ENCODE measurements at places on chromosomes 4 and X.

DNA sequence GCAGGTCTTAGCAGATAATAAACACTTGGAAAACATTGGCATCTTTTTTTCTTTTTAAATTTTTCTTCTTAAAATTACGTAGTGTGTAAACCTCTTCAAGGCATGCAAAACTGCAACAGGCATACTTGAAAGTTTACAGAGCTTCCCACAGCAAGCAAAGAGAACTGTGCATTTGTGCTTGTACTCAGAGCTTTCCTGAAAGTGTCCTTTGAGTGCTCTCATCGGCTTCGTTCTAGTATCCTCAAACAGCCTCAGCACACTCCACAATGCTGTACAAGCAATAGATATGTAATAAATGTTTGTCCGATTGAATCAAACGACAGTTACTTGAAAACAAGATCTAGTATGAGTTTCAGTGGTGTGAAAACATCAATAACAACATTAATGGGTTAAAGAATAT lies 227.5 kb downstream of the PAPSS1 start:
- no peak for DNase-seq

DNA sequence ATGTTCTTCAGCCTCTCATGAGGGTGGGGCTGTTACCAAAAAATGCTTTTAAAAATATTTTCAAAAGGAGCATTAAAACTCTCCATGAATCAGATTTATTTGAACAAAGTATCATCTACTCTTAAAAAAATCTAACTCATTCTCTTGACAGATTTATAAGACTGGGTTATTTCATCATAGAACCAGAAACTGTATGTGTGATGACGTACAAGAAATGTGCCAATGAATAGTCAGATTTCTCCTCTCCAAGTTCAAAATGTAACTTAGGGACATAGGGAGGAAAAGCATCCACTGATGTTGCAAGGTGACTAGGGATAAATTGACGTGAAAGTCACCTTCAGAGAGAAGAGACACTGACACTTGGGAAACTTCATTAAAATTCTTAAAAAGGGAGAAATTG lies 89.1 kb upstream of the CLNK start:
- DNase-seq: no peak

- DNase-seq: no peak
Measured at GRCh38 chrX:20029728-20030127, 38.9 kb upstream of the BCLAF3 start.

DNA sequence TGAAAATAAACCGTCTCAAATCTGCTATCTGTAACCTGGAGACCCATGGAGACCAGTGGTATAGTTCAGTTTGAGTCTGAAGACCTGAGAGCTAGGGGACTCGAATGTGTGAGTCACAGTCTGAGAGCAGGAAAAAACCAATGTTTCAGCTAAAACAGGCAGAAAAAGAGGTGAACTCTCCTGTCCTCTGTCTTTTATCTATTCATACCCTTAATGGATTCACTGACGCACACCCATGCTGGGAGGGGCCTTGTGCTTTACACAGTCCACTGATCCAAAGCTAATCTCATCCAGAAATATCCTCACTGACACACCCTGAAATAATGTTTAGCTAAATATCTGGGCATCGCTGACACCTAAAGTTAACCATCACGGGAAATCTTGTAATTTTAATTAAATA lies 297.9 kb downstream of the GPM6A start:
- DNase-seq: no peak

DNA sequence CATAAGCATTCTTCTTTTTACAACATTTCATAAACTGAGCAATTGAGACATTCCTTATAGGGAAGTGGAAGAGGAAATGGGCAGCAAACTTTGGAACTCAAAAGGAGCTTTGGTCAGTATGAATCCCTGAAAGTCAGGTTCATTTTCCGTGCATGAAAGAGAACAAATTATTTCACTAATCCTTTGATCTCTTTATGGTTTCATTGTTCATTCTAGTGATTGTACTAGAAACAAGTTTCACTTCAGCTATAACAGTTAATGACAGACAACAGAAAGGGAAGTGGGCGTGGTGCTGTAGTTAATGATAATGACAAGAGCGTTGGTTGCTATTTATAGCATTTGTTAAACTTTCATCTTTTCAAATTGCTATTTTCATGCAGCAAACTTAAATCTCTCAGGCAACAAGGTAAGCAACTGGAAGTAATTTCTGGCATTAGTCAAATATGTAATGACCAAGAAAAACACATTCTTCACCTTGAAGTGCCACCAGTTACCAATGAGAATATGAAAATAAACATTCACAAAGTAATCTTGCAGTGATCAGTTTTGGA lies 98.4 kb downstream of the AREG start:
- no peak for DNase-seq

DNA sequence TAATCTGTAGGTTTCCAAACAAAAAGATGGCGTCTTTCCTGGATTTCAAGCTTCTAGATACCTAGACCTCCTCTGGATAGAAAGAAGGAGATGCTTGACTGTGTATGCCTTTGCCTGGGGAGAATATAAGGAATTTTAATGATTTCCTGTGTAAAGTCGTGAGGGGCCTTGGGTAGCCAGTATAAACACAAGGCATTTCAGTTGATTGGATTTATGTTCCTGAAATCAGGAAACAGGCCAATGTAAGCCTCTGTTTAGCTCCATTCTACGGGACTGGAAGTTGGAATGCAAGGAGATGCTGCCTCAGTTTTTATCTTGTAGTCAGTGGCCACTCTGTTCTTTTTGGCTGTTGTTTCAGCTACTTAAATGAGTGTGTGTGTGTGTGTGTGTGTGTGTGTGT lies 137.2 kb downstream of the GUCY2F start:
- no peak for DNase-seq

DNA sequence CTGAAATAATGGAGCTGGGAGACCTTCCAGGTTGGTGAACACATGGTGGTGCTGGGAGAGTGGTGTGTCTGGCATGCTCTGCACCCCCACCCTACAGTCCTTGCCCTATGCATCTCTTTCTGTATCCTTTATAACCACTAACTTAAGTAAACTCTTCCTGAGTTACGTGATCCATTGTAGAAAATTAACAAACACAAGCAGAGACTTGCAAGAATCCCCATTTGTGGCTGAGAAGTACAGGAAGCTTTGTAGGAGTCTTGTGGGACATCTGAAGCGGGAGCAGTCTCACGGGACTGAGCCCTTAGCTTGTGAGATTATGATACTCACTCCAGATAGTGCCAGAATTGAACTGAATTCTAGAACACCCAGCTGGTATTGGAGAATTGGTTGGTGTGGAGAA lies 14.3 kb upstream of the FAM13A start:
- no peak for DNase-seq

GRCh38 chrX:107712231-107713202 lies 63.1 kb downstream of the TSC22D3 start:
- no peak for DNase-seq

- no peak for DNase-seq
Measured at GRCh38 chrX:67622053-67622585, 78.3 kb downstream of the AR start.

- DNase-seq: no peak
Measured at GRCh38 chr4:20299515-20299914, 47.8 kb downstream of the SLIT2 start.

- no peak for DNase-seq
Measured at GRCh38 chr4:150243932-150244331, 165.7 kb downstream of the DCLK2 start.

DNA sequence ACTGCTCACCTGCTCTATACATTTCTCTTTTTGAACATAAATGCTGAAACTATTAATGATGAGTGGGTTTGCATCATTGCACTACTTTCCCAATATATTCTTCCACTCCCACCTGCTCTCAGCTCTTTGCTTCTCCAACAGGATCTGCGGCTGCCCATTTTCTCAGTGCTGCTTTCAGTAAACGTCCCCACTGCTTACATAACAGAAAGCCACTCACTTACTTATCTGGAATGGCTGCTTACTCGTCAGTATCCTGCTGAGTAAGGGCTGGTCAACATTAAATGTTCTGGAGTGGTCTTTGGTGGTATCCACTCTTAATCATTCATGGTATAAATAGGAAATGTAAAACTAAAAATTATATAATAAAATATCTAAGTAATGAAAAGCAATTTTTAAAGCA lies 112.8 kb upstream of the HPF1 start:
- DNase-seq: no peak

DNA sequence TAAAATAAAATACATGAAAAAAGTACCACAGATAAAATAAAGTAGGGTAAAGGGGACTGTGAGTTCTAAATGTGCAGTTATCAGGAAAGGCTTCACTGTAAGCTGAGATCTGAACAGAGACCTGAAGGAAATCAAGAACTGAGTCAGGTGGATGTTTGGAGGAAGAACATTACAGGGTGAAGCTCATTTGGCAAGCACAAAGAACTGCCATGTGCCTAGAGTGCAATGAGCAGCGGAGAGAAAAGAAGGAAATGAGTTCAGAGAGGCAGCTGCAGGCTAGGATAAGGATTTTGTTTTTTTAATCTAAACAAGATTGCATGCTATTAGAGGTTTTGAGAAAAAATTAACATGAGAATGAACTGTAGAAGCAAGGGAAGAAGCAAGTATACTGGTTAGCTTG lies 373.1 kb downstream of the STPG2 start:
- no peak for DNase-seq

DNA sequence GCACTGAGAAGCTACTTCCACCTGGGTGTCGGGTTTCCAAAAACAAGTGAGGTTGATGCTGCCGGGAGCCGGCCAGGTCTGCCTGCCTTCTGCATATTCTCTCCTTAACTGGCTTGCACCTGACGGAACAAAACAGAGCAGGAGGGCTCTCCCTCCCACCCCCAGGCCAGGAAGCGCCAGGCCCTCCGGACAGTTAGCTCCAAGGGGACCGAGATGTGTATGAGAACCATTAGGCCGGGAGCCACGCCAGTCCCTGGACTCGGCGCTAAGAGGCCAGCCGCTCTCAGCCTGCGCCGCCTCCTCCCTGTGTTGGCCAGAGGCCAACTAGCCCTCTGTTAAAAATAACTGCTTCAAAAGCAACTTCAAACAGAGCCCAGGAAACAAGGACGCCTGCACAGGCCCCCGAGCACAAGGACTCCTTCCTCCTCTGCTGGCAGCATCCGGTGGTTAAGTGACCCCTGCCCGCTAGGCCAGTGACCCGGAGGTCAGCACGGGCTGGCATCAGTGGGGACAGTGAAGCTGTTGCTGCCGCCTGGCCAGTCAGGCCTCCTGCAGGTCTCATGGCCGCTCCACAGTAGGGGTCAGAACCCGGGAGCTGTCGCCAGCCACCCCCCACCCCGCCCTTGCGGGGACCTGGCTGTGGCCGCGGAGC lies 107.9 kb downstream of the ABLIM2 start:
- DNase-seq: no peak

DNA sequence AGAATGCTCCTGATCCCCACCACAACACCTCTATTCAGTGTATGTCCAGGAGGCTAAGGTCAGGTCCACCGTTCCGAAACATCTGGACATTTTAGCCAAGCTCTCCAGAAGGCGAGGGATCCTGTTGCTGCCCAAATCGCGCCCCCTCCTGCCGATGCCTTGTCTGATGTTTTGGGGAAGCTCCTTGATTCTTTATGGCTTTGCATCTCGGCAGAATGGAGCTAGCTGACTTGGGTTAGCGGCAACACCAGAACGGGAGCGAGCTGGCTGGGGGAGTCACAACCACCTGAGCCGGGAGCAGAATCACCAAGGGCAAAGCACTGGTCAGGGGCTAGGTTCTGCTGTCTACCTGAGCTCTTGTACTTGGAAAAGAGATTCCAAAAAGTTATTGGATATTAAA lies 6.6 kb upstream of the POU3F4 start:
- no peak for DNase-seq

GRCh38 chrX:123303429-123303828 lies 119.4 kb downstream of the GRIA3 start:
- DNase-seq: no peak

- no peak for DNase-seq
Measured at GRCh38 chrX:49862093-49862492, 17.2 kb upstream of the USP27X start.

- no peak for DNase-seq
Measured at GRCh38 chrX:12278151-12278550, 139.9 kb downstream of the FRMPD4 start.

DNA sequence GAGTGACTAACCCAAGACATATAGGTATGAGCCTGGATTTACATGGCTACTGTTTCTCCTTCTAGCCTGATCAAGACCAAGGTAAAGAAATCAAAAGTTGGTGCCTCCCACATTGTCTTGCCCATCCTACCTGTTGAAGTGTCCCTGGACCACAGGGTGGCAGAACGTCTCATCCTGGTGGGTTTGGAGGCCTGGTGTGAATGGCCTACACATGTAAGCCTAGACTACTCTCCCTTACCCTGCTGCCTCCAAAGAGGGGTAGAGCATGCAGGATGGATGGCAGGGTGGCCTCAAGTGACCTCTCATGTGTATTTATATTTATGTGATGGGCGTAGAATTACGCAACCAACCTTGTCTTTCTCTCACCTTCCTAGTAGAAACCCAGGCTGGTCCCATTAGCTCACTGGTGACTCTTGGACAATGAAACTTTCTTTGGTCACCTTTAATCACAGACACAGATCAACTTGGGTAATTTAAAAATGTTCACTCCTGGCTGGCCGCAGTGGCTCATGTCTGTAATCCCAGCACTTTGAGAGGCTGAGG lies 73.3 kb upstream of the SOD3 start:
- no peak for DNase-seq

GRCh38 chr4:77930876-77931275 lies 68.2 kb downstream of the MRPL1 start:
- no peak for DNase-seq

DNA sequence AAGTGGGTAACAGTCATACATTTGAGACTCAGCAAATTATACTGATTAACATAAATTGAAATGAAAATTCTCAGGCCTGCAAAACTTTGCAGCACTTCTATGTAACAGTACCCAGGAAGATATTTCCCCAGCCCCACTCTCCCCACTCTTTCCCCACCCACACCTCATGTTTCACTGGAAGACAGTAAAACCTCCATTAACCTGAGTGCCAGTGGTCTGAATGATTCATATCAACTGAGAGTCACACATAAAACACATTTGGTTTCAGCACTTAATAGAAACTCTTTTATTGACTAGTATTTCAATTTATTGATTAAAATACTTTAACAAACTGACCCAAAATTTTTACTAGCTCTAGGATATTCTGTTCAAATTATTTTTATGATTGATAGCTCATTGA lies 6.9 kb downstream of the CXCL6 start:
- no peak for DNase-seq

DNA sequence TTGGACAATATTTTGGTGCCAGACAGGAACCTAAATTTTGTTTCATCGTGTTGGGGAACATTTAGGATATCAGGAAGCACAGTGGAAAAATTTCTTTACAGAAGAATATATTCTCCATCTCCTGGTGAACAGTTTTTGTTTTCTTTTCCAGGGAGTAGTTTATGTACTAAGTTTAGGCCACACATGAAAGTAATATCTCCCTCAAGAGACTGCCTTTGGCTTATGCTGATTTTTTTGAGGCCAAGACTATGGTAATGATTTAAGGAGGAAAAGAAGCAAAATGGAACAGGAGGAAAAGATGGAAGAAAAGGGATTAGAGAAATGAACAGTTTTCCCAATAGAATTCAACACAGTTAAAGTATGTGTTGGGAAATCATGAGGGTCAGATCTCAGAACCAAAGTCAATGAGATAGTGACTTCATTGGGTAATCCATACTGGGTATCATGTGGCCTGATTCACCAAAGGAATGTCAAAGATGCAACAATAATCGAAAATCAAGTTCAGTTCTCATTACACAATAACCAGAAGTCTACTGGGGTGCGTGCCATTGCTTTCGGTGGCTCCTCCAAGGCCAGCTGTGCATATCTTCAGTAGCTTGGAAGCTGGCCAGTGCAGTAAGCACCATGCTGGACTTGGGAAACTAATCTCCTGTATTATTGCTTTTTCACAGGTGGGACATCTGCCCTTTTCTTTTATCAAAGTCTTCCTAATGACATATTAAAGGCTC lies 234.8 kb downstream of the COL25A1 start:
- no peak for DNase-seq

- DNase-seq: no peak
Measured at GRCh38 chr4:144831971-144832370, 186.0 kb downstream of the HHIP start.
